ENCODE measurements at places on chromosomes 4 and X.

DNA sequence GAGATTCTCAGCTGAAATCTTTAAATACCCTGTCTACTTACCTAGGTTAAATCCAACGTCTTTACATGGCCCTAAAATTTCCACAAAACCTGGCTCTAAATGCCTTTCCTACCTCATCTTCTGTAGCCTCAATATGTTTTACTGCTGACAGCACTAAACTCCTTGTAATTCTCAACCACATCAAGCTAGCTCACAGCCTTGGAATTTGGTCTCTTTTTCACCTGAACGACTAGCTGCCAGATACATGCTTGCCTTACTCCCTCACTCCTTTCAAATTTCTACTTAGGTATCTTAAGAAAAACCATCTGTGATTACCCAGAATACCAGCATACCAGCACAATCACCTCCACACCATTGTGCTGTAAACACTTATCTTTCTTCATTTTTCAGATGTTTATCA lies 635.6 kb upstream of the PCDH10 start:
- no peak for DNase-seq

DNA sequence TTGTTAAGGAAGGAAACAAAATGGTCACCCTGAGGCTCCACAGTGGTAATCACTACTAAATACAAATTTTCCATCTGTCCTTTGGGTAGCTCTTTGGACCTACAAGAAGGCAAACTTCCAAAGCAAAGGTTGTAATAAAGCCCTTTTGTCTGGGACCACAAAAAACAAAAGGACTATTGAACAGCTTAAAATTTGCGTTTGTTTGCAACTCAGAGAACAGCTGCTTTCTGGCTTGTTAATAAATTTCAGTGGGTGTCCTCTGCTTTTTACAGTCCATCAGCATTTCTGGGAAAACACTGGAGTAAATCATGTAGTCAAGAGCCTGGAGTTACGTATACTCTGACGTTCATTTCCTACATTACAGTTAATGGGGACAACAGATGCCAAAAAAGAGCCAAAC lies 439.7 kb upstream of the DIAPH2 start:
- no peak for DNase-seq

DNA sequence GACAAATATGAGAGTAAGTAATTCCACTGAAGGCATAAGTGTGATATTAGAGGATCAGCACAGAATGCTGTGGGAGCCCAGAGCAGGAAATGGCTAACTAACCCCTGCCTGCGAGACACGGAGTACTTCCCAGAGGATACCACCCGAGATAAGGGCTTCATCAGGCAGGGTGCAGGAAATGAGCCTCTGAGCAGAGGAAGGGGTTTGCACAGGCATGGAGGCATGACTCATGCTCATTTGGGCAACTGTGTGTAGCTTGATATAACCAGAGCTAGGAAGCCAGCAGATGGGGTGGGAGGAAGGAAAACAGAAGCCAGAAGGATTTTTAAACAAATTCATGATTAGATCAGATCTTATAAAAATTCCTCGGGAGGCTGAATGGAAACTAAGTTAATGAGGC lies 70.0 kb upstream of the TSPAN5 start:
- no peak for DNase-seq

DNA sequence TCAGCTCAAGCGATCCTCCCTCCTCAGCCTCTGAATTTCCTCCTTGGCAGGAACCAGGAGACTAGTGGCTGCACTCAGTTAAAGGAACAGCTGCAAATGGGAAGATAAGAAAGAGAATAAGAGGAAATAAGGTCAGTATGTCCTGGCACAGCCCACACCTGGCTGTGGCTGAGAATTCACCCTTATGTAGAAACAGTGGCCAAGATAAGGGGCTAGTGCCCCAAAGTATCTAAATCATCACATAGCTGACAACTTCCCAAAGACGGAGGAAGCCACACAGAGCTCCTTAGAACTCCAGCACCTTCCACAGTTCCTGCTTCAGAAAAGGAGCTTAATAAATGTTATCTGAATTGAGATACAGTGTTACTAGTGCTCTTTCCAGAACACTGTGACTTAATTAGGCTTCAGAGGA lies 2.3 kb upstream of the CHIC2 start:
- DNase-seq: no peak

DNA sequence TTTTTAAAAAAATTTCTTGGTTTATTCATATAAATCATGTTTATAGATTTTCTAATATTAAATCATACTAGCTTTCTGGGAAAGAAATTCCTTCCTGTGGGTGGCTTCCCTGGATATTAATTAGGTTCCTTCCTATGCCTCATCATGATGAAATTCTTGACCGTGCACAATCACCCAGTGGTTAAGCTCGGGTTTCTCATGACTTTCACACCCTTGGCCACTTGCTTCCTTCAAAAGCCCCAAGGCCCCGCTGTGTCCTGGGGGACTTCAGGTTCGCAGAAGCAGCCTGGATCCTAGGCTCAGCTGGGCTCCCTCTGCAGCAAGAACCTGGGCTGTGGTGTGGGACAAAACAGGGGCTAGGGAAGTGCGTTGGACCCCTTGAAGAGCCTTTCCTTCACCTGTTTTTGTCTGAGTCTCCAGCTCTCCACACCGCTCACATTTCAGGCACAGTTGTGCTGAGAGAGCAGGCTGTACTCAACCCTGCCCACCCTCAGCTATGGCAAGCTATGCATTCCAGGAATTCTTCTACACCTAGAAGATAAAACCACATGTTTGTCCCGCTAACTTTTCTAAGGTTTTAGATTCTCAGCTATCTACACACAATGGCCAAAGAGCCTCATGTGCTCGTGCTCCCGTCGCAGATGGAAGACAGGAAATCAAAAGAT lies 48.9 kb upstream of the TMSB15B start:
- DNase-seq: no peak

DNA sequence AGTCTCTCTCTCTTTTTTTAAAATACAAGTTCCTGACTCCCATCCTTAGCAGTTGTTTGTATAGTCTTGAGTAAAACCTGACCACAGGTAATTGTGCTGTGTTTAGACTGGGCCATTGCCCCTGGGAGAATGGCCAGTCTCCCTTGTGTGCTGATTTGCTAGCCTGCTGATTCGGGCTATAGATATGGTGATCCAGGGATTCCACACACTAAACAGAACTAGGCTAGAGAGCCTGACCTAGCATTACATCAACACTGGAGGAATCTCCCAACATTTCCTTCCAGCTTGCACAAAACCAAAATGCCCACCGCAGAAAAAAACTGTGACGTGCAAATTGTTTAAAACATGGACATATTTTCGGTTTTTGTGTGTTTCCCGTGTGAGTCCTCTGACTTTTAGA lies 5.1 kb downstream of the UPRT start:
- DNase-seq: no peak

GRCh38 chrX:68989865-68990606 lies 161.2 kb downstream of the EFNB1 start:
- no peak for DNase-seq

- DNase-seq: no peak
Observed at GRCh38 chrX:77962068-77962902, 7.2 kb downstream of the PGAM4 start.

GRCh38 chrX:67721321-67721720 lies 177.5 kb downstream of the AR start:
- no peak for DNase-seq

- no peak for DNase-seq
Observed at GRCh38 chr4:10746371-10747171, 62.0 kb upstream of the CLNK start.

DNA sequence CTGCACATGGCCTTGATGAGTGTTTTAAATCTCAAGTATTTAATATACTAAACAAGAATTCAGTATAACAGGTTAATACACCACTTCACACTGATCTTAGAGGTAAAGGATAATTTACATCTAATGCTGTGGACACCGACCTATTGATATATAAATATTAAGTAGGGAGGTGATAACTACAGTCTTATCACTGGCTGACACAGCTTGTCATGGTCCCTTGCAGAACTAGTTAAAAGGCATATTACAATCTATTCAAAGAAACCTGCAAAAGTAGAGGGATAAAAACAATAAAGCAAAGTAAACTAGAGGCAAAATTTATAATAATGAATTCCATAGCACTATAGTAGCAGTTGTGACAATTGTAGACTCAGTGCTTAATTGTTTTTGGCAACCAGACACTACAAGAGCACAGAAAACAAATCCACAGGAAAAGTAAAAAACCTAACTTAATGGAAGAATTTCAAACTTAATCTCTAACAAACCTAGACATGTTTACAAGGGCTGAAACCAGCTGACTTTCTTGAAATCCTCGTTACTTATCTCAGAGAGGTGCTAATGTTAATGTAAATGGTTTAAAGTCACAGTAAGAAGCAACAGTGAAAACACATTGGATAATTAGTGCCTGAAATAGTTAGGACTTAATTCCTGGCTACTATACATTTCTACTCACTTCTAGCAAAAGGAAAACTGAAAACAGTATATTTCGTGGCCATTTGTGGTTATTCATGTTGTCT lies 25.0 kb downstream of the MFAP3L start:
- no peak for DNase-seq
